ENCODE measurements at places on chromosomes 1 and 21. TPM values are rescaled to one million over a fixed set of nuclear protein-coding genes. Genes with fewer than 3 reads are reported as not detected.

Gene CHI3L1
- total RNA-seq = 6,408 TPM

Gene PIK3R3
- 14.6 TPM for total RNA-seq

Gene SLC1A7
- total RNA-seq = under 0.01 TPM

Gene HPCAL4
- not detected for total RNA-seq

Gene LINGO4
- total RNA-seq = not detected

Gene NTMT2
- not detected for total RNA-seq

Data from articular chondrocyte of knee joint (primary cell).